ENCODE measurements at places on chromosomes 7 and 10. TPM values are rescaled to one million over a fixed set of nuclear protein-coding genes. Genes with fewer than 3 reads are reported as not detected.

DNA sequence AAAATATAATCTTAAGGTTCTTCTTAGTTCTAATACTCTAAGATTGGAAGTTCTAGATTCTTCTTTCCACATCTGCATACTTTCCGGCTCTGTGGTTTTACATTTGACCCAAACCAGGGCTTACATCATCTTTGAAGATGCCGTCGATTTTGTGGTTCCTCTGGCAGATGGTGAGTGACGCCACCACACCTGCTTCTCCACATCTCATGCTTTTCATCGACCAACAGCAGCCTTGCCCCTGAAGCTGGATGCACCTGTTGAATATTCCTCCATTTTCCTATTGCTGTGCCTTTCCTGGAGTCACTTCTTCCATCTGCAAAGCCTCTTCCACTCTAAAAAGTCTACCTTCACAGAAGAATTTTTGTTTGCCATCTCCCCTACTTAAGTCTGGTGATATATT lies 121.3 kb downstream of the PRKCQ start:
- DNase-seq, result peak; percentile 44

GRCh38 chr10:14244801-14245211 lies 85.9 kb downstream of the FRMD4A start:
- DNase-seq, result no peak

DNA sequence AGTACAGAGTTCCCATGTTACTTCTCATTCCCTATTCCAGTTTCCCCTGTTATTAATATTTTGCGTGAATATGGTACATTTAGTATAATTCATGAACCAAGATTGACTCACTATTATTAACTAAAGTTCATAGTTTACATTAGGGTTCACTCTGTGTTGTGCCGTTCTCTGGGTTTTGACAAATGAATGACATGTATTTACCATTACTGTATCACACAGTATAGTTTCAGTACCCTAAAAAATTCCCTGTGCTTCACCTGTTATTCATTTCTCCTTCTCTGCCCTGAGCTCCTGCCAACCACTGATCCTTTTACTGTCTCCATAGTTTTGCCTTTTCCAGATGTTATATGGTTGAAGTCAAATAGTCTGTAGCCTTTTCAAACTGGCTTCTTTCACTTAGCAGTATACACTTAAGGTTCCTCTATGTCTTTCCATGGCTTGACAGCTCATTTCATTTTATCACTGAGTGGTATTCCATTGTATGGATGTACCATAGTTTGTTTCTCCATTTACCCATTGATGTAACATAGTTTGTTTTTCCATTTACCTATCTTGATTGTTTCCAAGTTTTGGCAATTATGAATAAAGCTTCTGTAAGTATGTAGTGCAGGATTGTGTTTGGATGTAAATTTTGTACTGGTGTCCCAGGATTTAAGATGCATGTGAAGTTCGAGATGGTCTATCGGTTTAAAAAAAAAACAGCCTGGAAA lies 58.8 kb downstream of the CDK14 start:
- no peak for DNase-seq

DNA sequence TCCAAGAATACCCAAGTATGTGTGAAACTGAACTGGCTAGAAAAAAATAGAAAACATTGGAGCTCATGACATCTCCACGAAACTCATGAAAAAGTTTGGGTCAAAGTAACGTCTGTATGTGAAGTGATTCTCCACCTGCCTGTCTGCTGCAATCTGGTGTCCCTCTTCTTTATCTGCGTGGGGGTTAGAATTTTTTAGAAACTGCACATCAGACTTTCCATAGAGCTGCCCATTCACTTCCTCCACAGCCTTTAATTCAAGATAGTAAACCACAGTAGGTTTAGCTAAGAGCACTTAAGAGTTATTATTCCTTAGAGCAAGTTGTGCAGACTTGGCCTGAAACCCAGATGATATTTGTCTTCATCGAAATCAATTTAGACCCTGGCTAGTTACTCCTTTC lies 55.3 kb downstream of the SCIN start:
- no peak for DNase-seq

DNA sequence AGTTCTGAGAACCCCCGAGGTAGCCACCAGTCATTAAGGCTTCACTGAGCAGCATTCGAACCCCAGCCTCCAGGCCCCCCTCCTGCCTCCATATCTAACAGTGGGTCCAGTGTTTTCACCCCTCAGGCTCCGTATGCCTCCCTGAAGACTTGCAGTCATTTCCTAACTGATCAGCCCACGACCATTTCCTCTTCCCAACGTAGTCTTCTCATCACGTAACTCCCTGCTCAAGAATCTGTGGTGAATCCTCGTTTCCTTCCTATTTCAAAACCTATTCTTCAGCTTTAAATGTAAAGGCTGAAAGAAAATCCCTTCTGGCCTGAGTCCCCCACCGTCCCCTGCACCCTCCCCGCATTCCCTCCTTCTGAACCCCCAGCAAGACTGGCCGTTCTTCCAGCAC lies 21.1 kb downstream of the FRMD4A start:
- no peak for DNase-seq

DNA sequence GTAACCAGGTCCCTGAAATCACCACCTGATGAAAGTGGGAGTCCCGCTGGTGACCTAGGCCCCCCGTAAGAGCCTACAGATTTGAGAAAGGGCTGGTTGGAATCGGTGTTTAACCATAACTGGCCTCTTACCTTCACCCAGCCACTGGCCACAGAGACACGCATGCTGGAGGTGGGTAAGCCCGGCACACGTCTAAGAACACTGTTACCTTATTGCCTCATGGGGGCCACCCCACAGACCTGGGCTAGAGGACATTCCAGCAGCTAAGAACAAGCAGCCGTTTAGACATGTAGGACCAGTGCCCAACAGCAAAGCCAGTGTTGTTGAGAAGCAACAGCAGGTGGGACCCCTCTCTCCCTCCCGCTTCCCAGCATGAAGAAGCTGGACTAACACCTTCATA lies 2.5 kb upstream of the GDF2 start:
- DNase-seq, result no peak

- DNase-seq, result no peak
These were observed 158.8 kb downstream of the WDR37 start for GRCh38 chr10:1214882-1215540.

DNA sequence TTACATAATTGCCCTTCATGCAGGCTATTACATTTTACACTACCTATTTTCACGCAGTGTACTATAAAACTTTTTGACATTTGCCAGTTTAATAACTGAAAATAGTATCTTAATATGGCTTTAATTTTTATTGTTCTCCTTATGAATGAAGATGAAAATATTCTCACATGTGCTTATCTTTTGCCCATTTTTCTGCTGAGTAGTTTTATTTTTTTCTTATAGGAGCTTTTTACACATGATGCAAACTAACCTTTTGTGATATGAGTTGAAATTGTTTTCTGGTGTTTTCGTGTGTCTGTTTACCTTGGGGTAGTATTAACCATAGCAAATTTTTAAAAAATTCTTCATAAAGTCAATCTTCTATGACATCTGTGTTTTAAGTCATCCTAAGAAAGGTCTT lies 26.3 kb downstream of the OR9A2 start:
- DNase-seq, result no peak

GRCh38 chr7:651032-651728 lies 75.3 kb upstream of the DNAAF5 start:
- DNase-seq, result peak; percentile 40

GRCh38 chr10:73865107-73865458 lies 9.3 kb downstream of the CAMK2G start:
- DNase-seq, result peak; percentile 36

- no peak for DNase-seq
These were observed 12.2 kb downstream of the AQP1 start for GRCh38 chr7:30923774-30924413.

TEX36 gene
- total RNA-seq, result not detected

HMX3 gene
- total RNA-seq, result 0.69 TPM

C7orf33 gene
- not detected for total RNA-seq

RGS10 gene
- 207 TPM for total RNA-seq

Measured in activated CD8-positive, alpha-beta T cell treated with anti-CD3 and anti-CD28 coated beads for 36 hours (primary cell).